Skin of body (tissue), 3 donors: ENCODE measurements at places on chromosomes 7 and 10.

DNA sequence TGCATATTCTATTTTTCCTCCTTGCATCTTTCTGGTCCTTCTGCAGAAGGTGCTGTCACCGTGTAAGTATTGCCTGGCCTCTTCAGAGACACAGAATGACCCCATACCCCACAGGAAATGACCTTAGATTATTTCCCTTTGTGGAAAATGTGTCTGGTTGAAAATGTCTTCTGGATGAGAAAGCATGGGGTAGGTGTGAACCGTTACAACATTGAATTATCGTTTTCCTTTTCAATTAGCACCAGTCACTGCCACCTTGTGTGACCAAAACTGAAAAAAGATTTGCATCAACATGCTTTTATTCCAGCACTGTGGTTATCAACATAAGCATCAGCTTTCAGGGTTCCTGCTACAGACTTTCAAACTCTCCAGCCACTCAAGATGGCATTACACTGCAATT lies 58.0 kb upstream of the CELF2 start:
- no peak for DNase-seq

- DNase-seq = no peak
These were observed 100.4 kb downstream of the ARID5B start for GRCh38 chr10:62001898-62002297.

DNA sequence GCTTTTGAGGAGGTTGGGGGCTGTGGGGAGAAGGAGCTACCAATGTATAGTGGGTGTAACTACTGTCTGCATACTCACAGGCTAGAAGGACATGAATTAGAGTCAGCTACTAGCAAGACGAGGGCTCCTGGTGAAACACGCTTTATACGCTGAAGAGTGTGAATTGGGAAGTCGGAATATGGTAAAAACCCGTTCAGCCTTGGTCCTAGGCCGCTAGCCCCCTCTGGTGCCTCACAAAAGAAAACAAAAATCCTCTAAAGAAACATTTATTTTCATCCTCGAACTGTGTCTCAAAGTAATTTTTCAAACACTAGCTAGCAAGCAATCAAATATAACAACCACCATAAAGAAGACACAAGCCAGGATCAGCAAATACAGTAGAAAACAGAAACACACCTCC lies 338.1 kb upstream of the SEMA3C start:
- DNase-seq = no peak

DNA sequence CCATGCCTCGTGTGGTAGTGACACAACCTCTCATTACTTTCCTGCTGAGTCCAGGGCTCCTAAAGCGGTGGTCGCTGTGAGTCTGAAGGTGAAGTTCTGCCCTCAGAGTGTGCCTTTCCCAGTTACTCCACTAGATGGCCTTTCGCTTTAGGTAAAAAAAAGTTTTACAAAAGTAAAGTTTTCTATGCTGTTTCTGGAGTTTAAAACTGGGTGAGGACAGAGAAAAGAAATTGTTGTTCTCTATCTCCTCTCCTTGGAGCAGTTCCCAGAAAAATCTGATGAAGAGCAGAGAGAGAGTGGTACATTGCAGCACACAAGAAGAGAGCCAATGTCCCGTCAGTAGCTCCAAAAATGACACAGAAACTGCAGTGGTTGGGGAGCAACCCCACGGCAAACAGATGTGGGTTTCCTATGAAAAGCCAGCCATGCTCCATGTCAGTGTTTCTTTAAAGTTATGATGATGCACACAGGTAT lies 257.1 kb downstream of the GLI3 start:
- DNase-seq = peak; percentile 66

GRCh38 chr10:129764011-129764900 lies 199.8 kb downstream of the EBF3 start:
- no peak for DNase-seq

GRCh38 chr7:158394936-158395335 lies 192.7 kb downstream of the PTPRN2 start:
- DNase-seq = no peak

DNA sequence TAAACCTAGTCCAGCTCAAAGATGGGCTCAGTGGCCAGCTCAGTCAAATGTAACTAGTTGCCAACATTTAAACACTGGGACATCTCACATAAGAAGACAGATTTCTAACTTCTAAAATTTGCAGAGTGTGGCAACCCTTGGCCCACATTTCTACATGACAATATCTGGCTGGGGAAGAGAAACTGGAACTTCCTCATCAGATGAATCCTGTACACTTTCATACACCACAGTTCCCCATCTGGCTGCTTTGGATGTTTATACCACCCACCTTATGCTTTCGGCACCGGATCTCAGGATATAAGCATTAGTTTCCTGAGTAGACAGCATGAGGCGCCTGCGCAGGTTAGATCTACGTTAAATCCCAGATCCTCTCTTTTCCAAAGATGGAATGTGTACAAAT lies 199.3 kb downstream of the PRKG1 start:
- no peak for DNase-seq

DNA sequence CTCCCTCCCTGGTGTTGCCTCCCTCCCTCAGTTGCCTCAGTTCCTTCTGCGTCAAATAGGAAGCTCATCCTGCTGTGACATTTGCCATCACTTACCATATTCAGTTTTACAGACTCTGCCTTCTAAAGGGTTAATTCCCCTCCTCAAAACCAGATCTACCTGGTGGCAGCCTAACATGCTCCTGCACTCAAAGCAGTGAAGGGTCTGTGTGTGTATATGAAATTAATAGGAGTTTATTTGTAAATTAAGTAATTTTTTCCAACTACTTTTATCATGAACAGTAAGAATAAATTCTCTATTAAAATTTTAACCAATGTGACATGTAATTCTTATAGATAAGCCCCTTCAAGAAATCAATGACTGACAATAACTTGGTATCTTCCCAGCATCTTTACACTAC lies 158.6 kb upstream of the INSYN2A start:
- DNase-seq = no peak

- no peak for DNase-seq
These were observed 49.6 kb upstream of the RHEB start for GRCh38 chr7:151568956-151569940.

GRCh38 chr10:135601-136464 lies 578 bp downstream of the ZMYND11 start:
- peak; percentile 38 for DNase-seq

GRCh38 chr10:66586897-66587679 lies 338.7 kb upstream of the LRRTM3 start:
- no peak for DNase-seq

GRCh38 chr7:11252011-11252607 lies 278.4 kb downstream of the PHF14 start:
- DNase-seq = no peak

DNA sequence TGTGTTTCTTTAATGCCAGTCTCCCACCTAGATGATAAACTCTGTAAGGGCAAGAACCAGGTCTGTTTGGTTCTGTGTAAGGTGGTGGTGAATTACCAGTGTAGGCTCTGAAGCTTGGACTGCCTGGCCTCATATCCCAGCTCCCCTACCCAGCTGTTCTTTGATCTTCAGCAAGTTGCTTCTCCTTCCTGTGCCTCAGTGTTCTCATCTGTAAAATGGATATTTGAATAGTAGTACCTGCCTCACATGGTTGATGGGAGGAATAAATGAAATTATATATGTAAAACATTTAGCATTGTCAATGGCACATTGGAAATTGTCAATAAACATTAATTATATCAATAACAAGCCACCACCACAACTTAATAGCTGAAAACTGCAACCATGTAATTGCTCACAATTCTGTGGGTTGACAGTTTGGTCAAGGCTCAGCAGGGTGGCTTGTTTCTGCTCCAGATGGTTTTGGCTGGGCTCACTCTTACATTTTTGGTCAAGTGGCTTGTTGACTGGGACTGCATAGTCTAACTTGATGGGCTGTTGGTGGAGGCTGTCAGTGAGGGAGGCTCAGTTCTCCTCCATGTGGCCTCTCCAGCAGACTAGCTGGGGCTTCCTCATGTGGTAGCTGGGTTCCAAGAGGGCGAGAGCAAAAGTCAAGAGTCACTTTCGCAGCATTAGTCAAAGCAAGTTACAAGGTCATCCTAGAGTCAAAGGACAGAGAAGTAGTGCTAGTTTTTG lies 84.5 kb upstream of the DUSP5 start:
- DNase-seq = no peak

- DNase-seq = no peak
These were observed 135.6 kb downstream of the ATE1 start for GRCh38 chr10:121792198-121792597.

GRCh38 chr10:51397695-51398094 lies 301.7 kb downstream of the CSTF2T start:
- DNase-seq = no peak
